ENCODE measurements at places on chromosomes 16 and 17. TPM values are rescaled to one million over a fixed set of nuclear protein-coding genes. Genes with fewer than 3 reads are reported as not detected.

DNA sequence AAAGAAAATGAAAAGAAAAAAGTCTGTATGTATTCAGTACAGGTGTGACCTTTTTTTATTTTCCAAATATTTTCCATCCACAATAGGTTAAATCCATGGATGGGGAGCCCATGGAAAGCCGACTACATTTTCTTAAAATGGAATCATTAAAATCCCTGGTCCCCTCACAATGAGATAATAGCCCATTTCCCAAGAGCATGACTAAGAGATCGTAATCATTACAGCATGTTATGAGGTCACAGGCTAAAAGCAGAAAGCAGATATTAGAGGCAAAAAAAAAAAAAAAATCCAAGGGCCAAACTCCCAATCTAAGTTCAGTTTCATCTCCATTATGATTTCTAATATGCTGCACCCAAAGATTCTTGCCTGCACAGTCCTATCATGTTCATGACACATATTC, 44.7 kb downstream of the CYTH1 start:
- DNase-seq, result no peak

DNA sequence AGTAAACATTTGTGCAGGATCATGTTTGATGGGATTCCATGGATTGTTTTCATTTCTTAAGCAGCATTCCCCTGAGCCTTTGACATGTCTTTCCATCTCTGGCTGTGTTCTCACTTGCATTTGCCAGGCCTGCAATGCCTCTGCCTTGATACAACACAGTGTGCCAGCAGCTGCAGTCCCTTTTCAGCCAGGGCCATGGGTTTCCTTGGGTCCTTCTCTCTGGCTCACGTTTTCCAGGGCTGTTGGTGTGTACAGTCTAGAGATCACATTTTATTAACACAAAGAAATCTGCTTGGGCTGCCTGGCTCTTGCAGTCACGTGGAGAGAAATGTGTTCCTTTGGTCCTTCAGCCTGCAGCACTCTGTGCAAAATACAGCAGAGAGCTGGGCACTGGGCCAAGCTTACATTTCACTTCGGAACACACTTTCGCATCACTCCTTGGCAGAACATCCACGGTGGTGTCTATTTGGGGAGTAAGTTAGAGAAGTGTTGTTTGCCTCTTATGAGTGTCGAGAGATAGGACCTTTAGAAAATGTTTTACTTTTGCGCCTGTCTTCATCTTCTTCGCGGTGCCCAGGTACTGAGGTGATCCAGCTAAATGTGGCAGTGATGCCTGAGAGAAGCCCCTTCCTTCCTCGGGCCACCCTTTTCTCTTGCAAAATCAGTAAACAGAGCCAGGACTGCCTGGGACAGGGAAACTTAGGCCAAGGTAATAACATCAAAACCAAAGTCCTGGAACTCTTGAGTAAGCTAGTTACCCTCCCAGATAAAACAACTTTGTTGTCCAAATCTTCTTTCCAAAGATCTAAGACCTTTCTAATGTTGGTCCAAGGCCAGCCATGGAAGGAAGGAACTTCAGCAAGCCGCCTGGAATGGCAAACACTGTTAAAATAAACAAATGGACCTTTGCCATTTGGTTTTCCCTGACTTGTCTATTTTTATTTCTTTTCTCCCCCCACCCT, 20.9 kb downstream of the HLF start:
- DNase-seq, result peak; percentile 76

DNA sequence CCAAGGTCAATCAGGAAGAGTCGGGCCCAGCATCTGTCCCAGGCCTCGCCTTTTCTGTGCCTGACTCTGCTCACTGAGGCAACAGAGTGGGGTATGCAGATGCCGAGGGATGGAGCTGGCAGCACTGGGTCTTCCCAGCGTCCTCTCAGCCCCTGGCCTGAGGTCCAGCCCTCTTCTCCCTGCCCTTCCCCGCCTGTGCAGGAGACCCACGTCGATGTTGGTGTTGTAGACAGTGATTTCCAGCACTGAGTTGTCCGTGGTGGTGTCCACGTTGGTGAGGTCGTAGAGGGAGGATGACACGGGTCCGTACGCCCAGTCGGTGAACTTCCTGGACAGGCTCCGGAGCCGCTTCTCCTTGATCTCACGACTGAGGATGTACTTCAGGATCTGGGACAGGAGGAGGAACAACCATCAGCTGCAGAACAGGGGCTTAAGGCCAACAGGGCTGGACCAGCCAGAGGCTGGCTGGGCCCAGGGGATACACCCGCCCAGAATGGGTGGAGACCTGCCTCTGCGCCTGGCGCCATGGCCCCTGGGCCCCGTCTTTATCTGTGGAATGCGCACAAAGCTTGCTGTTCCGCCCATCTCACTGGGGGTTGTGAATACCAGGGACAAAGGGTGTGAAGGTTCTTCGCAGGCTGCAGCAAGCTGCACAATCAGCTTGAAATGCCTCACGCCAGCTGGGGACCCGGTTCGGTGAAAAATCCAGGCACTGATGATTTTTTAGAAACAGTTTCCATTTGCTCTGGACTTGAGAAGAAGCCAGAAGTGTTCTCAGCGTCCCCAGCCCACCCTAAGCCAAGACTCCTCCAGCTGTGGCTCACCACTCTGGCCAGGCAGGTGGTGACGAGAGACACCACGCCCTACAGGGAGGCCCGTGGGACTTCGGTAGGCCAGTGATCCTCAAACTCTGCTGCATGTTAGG, 27.5 kb downstream of the TRPV3 start:
- peak; percentile 39 for DNase-seq

Gene YPEL3
- total RNA-seq, result 39.2 TPM

Gene GNGT2
- total RNA-seq, result 0.94 TPM

- DNase-seq, result peak; percentile 56
These were observed 19.2 kb downstream of the FAM234A start for GRCh38 chr16:253833-254232.

Gene MYH11
- total RNA-seq, result 770 TPM

Gene DNAI2
- total RNA-seq, result not detected

DNA sequence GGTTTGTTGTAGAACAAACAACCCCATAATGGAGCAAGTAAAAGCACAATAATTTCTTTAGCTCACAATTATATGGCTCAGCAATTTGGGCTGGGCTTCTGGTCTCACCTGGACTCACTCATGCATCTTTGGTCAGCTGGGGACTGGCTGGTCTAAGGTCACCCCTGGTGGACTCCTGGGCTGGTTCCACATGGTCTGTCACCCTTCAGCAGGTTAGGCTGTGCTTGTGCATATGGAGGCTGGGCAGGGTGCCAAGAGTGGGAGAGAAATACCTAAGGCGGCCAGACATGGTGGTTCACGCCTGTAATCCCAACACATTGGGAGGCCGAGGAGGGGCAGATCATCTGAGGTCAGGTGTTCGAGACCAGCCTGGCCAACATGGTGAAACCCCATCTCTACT, 27.0 kb upstream of the SMURF2 start:
- no peak for DNase-seq

Gene CENPX
- total RNA-seq, result 238 TPM

GRCh38 chr16:74046524-74046923, 250.1 kb upstream of the PSMD7 start:
- DNase-seq, result no peak

DNA sequence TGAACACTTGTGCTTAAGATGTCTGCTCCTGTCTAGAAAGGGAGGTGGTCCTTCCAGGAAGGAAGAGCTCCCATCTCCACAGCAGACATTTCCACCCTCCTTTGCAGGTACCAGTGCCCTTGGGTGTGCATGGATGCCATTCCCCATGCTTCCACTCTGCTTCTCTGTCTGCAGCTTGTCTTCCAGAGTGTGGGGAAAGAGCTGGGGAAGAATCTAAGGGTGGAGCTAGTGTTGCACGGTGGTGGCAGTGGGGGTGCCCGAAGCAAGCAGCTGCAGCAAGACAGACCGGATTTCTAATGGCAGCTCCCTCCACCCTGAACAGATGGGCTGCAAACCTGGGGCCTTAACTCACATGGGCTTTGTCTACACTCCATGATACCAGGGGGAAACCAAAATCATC, 22.6 kb upstream of the HOXB13 start:
- DNase-seq, result no peak

DNA sequence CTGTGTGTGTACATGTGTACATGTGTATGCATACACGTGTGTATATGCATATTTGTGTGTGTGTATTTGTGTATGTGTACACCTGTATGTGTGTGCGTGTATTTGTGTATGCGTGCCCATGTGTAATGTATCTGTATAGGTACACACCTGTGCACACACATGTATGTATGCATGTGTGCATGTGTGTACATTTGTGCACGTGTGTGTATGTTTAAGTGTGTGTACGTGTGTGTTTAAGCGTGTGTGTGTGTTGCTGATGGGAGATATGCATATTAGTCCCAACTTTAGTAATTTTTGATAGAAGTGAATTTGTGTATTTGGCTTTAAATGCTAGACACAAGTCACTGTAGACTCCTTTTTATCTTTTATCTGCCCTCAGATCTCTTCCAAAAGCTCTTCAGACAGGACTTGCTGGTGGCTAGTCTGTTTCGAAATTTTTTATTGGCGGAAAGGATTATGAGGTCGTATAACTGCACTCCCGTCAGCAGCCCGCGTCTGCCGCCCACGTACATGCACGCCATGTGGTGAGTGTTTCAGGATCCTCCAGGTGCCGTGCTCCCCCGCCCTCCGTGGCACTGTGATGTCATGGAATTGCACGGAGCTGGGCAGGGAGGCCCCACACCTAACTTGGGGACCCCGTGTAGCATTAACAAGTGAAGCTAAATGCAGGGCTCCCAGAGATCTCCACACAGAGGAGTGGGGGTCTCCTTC, 168.8 kb upstream of the CHMP6 start:
- DNase-seq, result no peak

GRCh38 chr17:69245617-69246016, 17.0 kb upstream of the ABCA10 start:
- DNase-seq, result no peak

DNA sequence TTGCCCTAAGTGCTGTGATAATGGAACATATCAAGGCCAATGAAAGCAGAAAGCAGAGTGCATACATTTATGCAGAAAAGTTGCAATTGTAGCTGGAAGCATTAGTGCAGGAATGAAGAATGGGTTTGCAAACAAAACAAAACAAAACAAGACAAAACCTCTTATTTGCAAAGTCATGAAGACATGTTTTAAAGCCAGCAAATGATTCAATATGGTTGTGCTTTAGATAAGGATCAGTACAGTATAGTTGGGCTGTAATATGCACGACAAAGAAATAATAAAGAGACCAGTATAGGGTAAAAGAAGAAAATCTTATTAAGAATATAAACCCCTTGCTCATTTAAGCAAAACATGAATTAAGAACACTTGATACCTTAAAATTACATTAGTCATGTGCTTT, 398.1 kb downstream of the KIF2B start:
- no peak for DNase-seq
